ENCODE measurements at places on chromosomes 2 and 18.

GRCh38 chr2:74286725-74287124 is 56.5 kb downstream of the SLC4A5 start:
- DNase-seq = no peak

DNA sequence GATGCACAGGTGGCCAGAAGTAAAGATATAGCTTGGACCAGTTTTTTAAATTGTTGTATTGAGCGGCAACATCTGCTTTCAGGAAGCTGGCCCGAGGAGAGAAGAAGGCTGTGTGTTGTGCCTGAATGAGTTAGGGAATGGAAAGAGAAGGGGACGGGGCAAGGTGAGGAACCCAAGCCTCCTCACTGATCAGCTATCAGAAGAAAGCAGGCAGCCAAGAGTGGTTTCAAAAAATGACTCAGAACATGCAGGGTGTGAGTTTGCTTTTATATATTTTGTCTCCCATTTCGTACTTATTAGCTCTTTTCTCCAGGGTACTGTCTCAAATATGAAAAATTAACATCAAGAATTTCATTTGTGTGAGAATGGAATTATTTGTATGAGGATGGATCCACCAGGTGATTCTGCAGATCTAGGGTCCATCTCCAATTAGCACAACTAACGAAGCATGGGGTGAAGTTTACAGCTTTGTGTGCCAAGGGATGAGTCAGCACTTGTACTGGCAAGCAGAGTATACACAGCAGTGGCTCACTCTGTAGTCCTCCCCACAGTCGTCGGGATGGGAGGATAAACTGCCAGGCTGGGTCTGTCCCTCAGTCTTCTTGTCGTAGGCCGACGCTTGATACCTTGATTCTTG is 175.7 kb downstream of the PIEZO2 start:
- DNase-seq = no peak

DNA sequence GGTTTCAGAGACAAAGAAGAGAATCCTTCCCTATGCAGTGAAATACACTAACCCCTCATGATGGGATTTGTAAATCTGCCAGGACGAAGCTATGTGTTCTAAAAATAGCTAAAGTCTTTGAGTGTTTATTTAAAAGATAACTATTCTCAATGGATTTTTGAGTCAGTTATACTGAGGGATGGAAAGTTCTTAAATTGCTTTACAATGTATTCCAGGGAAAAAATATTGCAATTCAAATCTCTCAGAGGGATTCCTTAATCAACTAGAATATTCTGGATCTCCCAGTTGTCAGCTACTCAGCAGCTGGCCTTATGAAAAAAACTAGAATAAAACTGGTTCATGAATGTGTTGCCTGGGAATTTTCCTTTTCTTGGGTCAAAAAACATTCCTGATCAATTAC is 312.4 kb downstream of the PLCL1 start:
- DNase-seq = no peak

- no peak for DNase-seq
Measured at GRCh38 chr18:33369711-33370449, 70.6 kb downstream of the CCDC178 start.

GRCh38 chr18:62744076-62744968 is 29.0 kb downstream of the PHLPP1 start:
- DNase-seq = no peak
